ENCODE measurements at places on chromosomes 11 and 22. TPM values are rescaled to one million over a fixed set of nuclear protein-coding genes. Genes with fewer than 3 reads are reported as not detected.

The GRK3 gene
- 5.6 TPM for total RNA-seq

DNA sequence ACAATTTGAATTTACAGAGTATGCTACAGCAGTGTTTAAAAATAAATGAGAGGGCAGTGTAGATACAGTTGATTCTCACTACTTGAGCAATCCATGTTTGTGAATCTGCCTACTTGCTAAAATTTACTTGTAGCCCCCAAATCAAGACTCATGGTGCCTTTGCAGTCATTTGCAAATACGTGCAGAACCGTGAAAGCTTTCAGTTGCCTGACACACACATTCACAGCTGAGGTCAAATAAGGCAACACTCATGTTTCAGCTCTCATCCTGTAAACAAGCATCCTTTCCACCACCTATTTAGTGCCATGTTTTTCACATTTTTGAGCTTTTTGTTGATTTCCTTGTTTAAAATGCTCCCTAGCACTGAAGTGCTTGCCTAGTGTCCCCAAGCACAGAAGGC is 32.5 kb upstream of the RASL10A start:
- DNase-seq: no peak

DNA sequence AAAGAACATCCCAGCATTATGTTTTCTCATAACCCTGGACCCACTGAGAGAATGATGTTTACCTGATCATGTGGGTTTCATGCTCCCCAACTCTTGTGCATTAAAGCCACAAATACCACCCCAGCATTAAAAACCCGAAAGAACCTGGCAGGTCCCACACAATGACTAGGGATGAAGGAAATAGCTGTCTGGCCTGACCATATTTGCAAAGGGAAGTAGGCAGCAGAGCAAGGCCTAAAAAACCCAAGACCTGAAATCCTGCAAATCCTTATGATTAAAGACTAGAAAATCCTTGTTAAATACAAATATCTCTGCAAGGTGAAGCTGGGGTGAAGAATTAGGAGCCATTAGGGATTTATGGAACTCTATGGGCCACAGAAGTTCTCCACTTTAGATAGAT is 23.7 kb downstream of the PAK1 start:
- no peak for DNase-seq

DNA sequence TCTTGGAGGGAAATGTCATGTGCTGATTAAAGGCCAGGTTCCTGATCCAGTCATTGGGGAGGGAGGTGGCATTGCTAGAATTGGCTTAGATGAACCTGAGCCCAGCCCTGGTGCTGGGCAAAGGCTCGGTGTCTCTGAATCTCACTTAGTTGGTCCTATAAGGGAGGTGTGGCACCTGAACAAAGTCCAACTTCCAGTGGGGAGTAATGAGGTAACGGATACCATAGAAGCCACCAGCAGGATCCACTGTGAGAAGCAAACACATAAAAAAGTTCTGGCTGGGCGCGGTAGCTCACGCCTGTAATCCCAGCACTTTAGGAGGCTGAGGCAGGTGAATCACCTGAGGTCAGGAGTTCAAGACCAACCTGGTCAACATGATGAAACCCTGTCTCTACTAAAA is 26.6 kb downstream of the PRDM11 start:
- DNase-seq: no peak

The OR5A2 gene
- total RNA-seq: not detected

GRCh38 chr11:72741429-72741833 is 10.8 kb downstream of the ARAP1 start:
- no peak for DNase-seq

The SAC3D1 gene
- total RNA-seq: 8.4 TPM

The INPP5J gene
- 1.2 TPM for total RNA-seq
